Esophagus squamous epithelium (tissue), 5 donors: ENCODE measurements at places on chromosomes 11 and 22.

DNA sequence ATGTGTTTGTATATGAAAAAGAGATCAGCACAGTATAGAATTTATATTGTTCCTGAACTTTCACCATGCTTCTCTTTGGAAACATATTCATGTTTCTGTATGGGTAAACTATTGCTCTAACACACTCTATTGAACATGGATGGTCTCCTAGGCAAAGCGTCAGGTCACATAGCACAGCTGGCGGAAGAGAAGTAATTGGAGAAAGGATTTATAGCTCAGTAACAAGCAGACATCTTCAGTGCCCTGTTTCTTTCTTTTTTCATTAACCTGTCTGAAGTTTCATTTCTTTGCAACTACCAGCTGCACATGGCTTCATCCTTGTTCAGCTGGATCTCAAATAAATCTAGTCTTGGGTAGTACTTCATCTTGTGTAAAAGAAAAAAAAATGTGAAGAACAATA is 84.4 kb upstream of the TRPC6 start:
- DNase-seq = no peak

DNA sequence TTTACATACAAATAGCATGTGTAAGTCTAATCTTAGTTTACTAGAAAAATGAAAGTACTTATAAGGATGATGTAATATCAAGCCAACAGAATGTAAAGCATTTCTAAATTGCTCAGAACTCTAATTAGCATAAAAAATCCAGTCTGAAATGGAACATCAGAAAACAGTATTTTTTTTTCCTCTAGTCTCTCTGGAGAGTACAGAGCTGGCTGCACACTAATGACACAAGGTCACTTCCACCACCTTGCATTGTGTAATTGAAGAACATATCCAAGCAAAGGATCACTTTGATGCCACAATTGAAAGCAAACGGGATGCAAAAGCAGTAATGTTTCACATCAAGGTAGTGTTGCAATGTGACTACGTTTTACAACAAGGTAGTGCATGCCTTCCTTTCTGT is 548.0 kb upstream of the LUZP2 start:
- DNase-seq = no peak

DNA sequence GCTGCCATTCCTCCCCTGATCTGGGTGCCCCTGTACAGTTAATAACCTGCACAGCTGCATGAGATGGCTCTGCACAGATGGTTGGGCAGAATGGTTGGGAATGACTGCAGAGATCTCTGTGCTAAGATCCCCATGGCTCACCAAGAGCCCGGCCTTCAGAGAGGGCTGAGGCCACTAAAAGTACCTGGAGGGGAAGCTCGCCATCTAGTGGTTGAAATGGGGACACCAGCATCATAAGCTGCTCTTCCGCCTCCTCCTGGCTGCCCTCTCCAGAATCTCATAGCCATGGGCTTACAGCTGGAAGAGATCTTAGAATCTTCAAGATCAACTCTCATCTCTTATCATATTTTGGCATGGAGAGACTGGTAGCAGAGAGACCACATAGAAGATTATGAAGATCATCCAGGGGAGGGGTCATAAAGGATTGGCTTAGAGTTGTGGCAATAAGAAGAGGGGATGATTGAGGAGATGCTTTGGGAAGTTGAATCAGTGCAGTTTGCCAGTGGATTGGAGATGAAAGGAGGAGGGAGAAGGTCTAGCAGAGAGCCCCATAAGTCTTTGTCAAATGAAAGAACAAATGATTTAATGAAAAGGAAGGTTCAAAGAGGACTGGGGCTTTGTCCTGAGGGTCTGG is 22.0 kb upstream of the TLCD5 start:
- no peak for DNase-seq

GRCh38 chr11:9992306-9992705 is 301.7 kb downstream of the SBF2 start:
- no peak for DNase-seq

- no peak for DNase-seq
Observed at GRCh38 chr11:27420722-27421572, 51.6 kb downstream of the LGR4 start.

DNA sequence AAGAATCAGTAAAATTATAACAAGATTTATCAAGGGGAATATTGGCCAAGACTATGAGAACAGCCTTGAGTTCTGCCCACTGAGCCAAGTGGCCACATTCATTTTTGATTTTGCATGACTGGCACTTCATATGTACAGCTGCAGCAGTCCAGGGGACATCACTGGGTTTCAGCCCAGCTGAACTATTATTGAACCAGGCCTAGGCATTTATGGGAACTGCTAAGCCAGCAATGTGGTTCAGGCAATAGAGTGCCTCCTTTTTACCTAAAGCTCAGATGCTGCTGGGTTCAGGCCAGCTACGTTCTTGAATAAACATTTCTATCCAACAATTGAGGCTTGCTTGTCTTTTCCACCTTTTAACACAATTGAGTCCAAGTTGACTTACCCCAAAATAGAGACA is 196.9 kb downstream of the MSANTD4 start:
- DNase-seq = no peak

DNA sequence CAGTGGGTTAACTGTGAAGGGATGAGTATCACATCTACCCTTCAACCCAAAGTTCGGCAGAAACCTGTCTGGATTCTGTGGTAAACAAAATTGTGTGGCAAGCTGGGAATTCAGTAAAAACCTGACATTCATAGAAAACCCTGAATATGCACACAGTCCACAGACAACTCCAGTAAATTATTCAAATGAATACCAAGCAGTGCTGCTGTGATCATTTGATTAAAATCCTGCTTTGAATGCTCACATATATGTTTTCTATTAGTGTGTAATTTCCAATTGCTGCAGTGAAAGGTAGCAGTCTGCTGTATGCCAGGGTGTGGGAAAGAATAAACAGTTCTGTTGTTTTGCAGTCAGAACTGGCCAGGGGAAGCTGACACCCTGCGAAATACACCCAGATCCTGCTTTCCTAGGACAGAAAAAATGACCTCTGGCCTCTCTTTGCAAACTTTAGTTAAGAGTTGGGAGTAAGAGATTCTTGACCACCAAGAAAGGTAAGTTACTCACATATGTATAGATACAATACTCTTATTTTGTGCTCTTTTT is 217.8 kb downstream of the FAM76B start:
- DNase-seq = no peak

DNA sequence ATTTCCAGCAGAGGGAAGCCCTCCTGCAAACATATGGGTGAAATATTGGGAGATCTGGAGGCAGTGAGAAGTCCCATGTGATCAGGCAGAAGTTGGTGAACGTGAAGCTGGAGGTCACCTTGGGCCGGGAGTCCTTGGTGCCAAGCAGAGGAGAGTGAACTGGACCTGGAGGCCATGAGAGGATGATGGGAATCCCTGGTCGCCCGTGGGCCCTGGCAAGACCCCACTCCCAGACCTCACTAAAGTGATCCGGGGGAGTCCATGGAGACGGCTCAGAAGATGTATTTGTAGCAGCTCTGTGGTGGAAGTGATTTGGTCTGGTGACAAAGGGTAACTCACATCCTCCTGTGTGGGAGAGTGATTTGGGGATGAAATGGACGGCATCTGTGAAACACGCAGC is 71.0 kb downstream of the ARHGAP8 start:
- DNase-seq = no peak

DNA sequence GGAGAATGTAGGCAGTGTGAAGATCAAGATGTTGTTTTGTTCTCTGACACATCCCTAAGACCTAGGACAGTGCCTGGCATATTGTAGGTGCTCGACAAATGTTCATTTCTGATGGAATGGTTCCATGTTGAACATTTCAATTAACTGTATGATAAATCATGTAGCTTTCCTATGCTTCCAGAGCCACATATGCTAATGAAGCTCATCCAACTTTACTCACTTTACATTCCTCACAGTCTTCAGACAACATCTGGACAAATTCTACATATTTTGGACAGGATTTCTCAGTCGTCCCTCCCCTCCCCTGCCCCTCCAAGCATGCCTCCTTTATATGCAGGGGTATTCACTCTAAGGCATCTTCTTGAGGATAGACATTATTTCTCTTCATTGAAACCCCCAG is 177.9 kb downstream of the BLID start:
- no peak for DNase-seq

GRCh38 chr22:38461414-38462081 is 6.3 kb upstream of the KDELR3 start:
- DNase-seq = no peak

DNA sequence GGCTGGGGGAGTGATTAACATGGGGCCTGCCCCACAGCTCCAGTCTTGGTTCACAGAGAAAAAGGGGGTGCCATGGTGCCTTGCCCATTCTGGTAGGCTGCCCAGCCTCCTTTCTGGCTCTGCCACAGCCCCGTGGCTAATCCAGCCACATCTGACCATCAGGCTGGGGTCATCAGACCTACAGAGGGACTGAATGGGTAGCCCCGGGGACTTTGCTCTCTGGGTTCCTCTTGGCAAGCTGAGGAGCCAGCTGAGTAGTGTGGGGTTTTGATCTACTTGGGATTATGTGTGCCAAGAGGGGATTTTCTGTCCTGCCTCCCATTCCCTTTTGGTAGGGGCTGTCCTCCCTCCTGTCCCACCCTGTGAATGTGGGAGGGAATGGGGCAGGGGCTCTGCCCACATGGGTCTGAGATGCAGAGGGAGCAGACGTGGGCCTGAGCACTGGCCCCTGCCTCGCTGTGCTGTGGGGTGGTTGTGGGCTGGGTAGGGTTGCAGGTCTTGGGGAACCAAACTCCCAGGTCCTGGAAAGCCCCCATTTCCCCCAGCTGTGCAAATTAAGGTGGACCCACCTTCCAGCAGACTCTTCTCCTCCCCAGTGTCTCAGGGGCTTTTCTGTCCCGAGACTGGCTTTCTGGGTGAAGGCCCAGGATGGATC is 32.0 kb downstream of the CD82 start:
- DNase-seq = no peak

- DNase-seq = no peak
Observed at GRCh38 chr11:131038597-131038996, 122.3 kb upstream of the SNX19 start.

GRCh38 chr22:41099036-41099435 is 6.6 kb downstream of the EP300 start:
- DNase-seq = no peak

DNA sequence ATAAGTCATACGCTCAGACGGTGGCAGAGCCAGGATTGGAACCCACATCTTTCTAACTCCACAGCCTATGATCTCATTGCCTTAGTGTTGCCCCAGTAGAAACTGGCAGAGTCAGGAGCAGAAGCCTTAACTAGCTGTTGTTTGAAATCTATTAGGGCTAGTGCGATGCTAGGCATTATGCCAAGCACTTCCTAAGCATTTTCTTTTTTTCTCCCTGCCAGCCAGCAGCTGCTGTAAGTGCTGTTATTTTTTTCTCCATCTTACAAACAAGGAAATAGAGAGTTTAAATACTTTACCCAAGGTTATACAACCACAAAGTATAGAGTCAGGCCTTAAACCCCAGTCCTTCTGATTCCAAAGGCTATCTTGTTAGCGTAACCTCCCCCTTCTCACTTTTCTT is 161.0 kb upstream of the SORL1-AS1 start:
- DNase-seq = no peak

DNA sequence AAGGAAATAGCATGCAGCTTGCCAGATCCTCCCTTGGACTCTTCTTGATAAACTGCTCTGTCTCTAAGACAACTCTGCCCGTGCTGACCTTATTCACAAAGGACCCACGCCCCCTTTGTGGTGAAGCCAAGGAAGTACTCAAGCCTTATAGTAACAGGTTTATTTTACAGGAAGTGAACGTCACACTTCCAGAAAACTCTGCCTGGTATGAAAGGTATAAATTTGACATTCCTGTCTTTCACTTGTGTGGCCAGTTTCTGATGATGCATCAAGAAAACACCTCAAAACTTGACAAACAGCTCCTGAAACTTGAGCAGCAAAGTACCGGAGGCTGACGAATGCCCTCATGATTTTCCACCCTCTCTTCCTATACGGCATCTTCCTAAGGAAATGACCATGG is 12.5 kb upstream of the PELI3 start:
- DNase-seq = no peak

DNA sequence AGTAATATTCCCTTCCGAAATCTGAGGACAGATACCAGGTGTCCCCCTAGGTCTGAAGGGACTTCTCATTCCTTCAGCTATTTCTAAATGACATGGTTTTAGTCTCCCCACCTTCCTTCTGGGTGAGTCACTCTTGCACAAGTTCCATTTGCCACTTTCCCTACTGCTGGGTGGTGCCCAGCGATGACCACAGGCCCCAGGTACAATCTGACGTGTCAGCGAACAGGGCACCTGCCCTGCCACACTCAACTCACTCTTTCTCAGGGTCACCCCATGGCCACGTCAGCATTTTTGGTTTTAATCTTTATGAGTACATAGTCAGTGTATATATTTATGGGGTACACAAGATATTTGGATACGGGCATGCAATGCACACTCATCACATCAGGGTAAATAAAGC is 17.2 kb downstream of the POU2AF1 start:
- DNase-seq = no peak

- no peak for DNase-seq
Observed at GRCh38 chr22:41885516-41885915, 29.4 kb downstream of the SHISA8 start.

- no peak for DNase-seq
Observed at GRCh38 chr11:114250993-114251814, 45.0 kb upstream of the NNMT start.

GRCh38 chr11:106697058-106697457 is 321.2 kb downstream of the GUCY1A2 start:
- no peak for DNase-seq
